ENCODE measurements at places on chromosomes 1 and 21.

DNA sequence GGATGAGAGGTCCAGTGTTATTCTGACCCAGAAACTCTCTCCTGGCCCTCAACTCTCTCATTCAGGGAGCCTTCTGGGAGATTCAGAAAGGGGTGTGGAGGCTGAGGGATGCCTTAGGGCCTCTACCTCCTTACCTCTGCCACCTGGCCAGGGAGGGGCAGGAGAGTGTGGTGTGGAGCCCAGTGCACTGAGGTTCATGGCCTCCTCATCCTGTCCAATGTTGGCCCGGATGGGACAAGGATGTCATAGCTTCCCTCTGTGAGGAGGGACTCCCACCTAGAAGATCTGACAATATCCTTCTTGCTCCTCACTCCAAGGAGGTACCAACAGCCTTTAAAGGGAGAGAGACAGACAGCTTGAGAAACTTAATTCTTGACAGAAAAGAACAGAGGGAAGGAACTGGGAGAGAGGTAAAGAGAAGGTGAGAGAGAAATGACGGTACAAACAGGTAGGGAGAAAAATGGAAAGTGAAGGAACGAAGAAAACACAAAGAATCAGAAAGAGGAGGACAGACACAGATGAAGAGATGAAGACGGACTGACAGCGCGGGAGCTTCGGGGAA is 779 bp downstream of the BEND5 start:
- no peak for DNase-seq

DNA sequence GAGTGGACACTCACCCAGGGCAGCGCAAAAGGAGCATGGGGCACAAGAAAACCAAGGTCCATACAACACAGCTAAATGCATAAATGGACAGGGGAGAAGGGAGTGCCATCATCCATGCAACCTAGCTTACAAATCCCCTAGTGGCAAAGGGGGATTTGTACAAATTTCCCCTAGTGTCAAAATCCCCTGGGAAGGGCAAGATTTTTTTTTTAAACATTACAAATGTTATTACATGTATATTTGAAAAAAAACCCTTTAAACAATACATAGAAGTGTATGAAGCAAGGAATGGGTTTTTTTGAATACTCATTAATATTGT is 89.6 kb upstream of the IVNS1ABP start:
- no peak for DNase-seq

DNA sequence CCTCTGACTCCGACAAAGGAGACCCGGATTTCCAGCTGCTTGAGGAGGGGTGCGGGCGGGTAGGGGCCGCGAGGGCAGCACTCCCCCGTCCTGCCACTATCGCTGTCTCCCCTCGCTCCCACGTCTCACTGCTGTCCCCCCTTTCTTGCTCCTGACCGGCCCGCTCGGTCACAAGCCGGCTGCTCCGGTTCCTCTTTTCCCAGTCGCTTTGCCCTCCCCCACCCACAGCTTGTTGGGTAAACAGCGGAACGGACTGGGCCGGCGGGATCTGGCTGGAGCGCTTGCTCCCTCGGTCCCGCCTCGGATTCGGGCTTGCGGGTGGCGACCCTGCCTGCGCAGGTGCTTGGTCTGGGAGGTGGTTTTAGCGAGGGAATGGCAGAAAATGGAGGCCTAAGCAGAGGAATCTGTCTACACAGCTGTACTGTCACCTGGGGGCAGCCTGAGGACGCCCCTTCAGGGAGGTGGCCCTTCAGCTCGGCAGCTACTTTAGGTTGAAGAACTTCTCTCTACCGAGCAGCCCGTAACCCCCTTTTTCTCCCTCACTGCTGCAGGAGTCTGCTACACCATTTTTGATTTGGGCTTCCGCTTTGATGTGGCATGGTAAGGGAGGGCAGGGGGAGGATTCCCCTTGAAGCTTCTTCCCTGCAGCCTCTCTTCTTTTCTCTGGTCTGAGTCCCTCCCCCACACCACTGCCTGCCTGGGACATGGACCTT is 645 bp downstream of the ATP6V0B start:
- no peak for DNase-seq

- DNase-seq = no peak
Measured at GRCh38 chr1:196438329-196438728, 169.9 kb downstream of the KCNT2 start.

- DNase-seq = no peak
Measured at GRCh38 chr1:12546771-12547585, 71.0 kb downstream of the DHRS3 start.

DNA sequence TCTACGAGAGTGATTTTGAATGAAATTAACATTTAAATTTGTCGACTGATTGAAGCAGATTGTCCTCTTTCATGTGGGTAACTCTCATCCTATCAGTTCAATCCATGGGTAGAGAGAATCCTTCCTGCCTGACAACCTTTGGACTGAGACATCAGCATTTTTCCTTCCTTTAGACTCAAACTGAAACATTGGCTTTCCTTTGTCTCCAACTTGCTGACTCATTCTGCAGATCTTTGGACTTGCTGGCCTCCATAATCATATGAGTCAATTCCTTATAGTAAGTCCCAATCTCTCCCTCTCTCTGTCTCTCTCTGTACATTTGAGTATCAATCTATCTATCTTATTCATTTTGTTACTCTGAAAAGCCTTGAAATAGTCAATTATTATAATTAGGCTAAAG is 416.7 kb downstream of the LRRIQ3 start:
- no peak for DNase-seq

DNA sequence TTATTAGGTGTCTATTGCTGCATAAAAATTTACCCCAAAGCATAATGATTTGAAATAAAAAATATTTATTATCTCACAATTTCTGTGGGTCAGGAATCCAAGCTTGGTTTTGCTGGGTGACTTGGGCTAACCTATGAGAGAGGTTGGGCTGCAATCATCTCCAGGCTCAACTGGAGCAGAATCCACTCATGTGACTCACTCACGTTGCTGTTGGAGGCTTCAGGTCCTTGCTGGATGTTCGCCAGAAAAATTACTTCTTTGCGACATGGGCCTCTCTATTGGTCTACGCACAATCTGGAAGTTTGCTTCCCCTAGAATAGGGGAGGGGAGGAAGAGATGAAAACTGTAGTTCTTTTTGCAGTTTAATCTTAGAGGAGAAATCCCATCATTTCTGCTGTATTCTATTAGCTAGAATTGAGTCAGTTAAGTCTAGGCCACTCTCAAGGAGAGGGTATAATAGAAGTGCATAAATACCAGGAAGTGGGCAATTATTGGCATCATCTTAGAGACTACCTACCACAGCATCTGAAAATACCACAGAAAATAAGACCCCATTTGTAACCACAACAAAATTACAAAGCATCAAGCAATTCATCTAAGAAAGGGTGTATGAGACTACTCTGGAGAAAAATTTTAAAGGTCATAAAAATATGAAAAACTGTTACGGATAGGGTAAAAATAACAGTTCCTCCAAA is 5.7 kb upstream of the FASLG start:
- DNase-seq = no peak

GRCh38 chr1:193846876-193847604 is 660.6 kb upstream of the B3GALT2 start:
- DNase-seq = no peak

DNA sequence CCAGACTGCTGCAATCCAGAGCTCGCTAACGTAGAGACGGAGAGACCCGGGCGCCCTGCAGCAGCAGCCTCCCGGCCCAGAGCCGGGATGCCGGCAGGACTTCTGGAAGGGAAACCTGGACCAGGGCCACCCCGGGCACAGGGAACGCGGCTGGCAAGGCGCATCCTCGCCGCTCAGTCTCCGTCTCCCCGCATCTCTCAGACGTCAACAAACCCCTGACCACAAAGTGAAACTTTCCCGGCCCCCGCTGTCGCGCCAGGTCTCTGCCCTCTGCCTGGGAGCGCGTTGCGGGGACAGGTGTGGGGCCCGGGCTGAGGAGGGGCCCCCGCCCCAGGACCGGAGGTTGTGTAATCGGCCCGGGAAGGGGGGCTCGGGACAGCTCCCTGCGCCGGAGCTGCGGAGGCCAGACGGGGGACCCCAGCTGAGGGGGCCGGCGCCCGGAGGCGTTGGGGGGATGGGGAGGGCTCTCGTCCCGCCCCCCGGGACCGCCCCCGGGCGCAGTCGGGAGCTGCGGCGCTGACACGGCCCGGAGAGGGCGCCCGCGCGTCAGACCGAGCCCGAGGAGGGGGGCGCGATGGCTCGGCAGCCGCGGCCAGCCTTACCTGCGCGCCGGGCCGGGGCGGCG is 116.6 kb upstream of the HIVEP3 start:
- DNase-seq = no peak

DNA sequence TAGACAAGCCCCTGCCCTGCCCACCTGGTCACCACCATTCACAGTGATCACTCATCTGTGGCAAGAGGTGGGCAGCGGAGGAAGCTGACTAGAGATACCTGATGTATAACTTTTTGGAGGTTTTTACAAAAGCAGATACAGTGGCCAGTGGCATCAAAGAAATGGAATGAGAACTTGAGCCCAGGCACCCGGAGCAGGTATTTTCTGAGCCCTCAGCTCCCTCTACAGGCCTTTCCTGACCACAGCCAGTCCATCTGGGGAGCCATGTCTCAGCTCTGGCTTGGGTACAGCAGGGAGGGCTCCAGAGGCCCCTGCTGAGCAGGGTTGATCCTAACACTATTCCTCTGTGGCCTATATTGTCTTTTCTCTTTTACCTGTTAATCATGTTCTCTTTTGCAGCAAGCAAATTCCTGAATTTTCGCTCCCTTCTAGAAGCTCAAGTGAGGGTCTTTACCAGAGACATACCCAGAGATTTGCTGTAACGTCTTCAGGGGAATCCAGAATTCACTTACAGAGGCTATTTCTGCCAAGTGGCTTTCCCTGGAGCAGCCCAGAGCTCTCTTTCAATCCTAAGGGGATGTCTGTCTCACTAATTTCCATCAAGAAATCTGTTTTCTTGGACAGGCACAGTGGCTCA is 27.3 kb downstream of the GPR157 start:
- peak; percentile 37 for DNase-seq

DNA sequence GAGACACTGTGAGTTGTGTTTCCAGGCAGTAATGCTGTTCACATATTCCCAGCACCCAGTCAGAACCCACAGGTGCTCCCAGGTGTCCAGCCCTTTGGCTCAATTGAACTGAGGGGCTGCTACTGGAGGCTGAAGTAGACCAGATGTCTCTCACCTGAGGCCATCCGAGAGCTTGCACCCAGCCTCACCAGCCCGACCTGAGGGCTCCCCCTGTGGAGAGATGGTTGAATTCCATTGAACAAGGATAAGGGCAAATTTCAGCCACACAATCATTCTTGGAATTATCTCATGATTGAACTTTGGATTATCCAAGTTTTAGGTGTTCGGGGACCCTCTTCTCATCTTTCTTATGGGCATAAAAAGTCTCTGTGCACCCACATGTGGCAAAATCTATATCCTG is 52.1 kb downstream of the OBSCN start:
- DNase-seq = no peak

- no peak for DNase-seq
Measured at GRCh38 chr1:117137281-117137855, 15.8 kb upstream of the TRIM45 start.

- no peak for DNase-seq
Measured at GRCh38 chr21:33390479-33390878, 12.7 kb upstream of the IFNGR2 start.

DNA sequence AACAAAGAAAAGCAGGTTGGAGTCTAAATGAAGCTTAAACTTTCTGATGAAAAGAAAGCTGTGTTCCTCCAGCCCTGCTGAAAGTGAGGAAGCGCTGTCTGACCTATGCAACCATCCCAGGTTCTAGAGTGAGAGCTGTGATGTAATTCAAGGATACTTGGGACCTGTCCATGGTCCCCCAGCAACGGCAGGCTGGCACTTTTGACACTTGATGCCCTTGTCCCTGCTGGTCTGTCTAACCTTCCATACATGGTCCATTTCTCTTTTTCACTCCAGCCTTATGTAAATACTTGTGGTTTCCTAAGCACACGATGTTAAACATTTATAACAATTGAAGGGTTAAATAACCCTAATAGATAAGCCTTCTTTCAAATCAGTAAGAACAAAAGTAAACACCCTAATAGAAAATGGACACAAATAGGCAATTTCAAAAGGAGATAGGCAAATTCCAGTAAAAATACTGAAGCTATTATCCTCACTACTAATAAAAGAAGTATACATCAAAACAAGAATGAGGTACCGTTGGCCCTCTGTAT is 17.7 kb upstream of the KDM4A start:
- DNase-seq = no peak

DNA sequence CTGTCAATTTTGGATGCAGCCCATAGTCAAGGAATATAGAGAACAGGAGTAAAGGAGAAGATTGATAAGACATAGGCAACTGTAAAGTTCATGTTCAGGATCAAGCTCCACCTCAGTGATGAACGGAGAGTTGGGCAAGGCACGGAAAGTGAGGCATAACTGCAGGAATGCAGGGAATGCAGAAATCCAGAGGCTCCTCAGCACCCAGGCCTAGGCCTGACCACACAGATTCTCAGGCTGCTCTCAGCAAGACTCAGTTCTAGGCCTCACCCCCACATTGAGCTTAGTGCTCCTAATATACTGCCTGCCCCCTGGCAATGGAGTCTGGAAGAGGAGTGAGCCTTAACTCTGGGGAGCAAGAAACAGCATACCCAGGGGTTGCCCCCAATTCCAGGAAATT is 36.3 kb upstream of the S1PR1 start:
- DNase-seq = no peak

GRCh38 chr1:85504417-85504816 is 39.5 kb upstream of the DDAH1 start:
- DNase-seq = no peak

DNA sequence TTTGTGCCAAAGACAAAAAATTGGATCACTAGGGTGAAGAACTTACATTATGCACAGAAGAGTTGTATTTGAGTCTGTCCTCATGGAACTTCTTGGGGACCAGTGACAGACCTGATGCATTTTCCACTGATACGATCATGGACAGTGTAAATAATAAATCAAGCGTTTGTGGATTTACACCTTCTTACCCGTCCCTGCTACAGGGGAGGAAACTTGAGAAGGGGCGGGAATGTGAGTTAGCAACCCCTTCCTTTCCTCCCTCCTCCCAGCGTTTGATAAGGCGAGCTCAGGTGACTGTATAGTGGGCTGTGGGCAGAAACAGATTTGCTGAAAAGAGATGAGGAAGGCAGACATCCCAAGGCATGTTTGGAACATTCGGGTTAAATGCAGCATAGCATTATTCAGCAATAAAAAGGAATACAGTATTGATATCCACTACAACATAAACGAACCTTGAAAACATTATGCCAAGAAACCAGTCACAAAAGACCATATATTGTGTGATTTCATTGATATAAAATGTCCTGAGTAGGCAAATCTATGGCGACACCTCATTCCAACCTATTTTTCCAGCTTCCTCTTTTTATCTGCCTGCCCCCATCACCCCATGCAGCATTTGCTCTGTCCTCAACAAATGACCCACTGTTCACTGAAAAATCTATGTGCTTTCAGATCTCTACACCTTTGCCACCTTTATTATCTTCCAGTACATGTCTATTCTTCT is 128.7 kb downstream of the ZZZ3 start:
- DNase-seq = no peak

Measured in DMS 273 treated with DMSO at 0.1 percent for 48 hours (cell line).